ENCODE measurements at places on chromosomes 12 and 14. TPM values are rescaled to one million over a fixed set of nuclear protein-coding genes. Genes with fewer than 3 reads are reported as not detected.

KCNJ8 gene
- 7.6 TPM for polyA plus RNA-seq

EIF2S3B gene
- polyA plus RNA-seq = 2.8 TPM

DNA sequence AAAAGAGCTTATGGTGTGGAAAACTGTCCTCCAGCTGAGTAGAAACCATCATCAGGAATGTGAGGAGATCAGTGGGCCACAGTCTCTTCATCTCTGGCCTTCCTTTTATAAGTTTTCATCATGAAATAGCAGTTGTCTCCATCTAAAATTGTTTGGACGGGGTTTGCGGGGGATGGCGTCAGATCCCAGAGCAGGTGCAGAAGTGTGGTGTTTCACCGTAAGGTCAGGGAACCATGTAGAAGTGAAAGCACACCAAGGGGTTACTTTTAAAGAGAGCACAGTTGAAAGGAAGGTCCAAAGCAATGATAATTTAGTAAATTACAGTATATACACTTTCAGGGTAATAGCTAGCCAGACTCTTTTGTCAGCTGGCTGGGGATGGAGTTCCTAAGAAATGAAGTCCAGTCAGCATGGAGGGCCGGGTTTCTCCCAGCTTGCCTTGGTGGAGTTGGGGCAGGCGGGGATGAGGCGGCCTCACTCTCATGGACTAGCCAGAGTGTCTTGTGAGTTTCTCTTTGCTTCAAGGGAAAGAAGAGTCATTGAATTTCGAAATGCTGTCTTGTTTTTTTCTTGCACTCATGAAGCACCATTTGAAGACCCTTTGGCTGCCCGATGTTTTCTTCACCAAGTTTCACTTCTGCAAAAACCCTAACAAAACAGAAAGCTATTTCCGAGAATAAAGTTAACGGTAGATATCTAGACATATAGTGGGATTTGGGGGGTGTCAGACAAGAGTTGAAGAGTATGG is 100.6 kb downstream of the ETV6 start:
- no peak for DNase-seq

DNA sequence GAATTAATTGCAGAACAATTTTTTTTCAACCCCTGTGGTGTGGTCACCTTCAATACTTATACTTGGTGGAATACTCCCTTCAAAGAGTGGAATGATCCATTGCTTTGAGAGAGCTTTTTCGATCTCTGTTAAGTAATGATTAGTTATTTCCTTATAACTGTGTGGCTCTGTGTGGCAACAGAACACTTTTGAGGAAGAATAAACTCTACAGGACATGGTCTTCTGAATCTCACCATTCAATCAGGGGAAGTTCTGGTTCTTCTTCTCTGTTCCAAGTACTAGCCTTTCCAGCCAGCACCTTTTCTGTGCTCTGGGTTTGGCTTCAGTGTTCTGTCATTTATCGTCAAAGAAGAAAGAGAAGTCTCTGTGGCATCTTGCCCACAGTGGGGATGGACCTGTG is 369.2 kb downstream of the ZFP36L1 start:
- DNase-seq = no peak

GRCh38 chr12:43179486-43179885 is 372.5 kb downstream of the ADAMTS20 start:
- no peak for DNase-seq
